ENCODE measurements at places on chromosomes 5 and 9.

- DNase-seq: no peak
Observed at GRCh38 chr5:80409367-80409966, 1.6 kb downstream of the ZFYVE16 start.

GRCh38 chr5:105849701-105850100 is 1821.0 kb downstream of the EFNA5 start:
- DNase-seq: no peak

DNA sequence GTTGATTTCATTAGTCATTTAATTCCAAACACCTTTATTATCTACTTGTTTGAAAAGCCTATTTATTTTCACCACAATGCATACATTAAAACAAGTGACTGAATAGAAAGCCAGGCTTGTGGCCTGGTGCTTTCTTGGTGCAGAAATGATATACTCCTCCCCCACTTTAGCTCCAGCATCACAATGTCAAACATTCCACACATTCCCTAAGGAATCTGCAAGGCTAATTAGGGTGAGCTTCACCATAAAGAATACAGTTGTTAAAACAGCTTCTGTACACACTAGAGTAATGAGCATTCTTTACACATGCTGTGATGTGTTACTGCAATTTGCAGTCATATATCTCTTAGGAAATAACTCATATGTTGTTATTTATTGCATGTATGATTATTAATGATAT is 705.7 kb downstream of the CETN3 start:
- no peak for DNase-seq

DNA sequence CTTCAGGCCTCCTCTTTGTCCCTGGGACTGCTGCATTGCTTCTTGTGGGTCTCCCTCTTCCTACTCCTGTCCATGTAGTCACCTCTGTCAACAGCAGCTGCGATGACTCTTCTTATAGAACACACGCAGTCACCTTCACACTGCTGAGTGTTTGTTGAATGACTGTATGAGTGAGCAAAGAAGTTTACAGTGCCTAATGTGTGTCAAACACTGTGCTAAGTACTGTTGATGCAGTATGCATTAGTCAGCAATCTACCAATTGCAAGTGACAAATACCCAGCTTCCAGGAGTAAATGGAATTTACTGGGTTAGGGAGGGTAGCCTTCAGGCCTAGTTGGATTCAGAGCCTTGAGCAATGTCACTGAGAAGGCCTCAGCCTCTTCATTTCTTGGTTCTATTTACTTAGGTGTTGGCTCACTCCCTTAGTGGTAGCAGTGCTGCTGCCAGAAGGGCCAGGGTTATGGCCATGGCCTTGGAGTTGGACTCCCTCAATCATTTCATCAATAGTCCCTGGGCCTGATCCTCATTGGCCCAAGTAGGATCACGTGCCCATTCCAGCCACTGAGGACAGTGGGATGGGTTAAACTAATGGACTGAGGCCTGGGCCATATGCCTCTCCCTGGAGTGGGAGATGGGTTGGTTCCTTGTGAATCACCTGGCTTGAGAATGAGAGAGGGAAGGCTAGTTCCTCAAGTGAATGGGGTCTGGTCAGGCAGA is 93.5 kb downstream of the RGS3 start:
- no peak for DNase-seq

GRCh38 chr5:79183617-79184016 is 52.3 kb upstream of the JMY start:
- no peak for DNase-seq

DNA sequence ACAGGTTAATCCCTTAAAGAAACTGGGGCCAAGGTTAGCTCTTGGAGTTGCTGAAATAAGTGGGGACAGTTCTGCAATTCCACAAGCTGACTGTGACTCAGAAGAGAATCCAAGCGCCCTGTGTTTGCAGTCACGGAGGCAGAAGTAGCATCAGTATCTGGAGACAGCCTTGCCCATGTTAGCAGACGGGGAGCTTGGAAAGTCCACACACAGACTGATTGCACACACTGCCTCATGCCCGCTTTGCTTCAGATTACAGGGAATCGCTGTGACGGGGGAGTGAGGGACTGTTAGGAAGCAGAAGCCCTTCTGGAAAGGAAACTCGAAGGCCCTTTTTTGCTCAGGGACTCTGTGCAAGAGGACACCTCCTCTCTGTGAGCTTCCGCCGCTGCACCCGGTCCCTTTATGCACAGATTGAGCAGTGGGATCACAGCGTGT is 30.9 kb upstream of the PPP1R26 start:
- no peak for DNase-seq

GRCh38 chr9:96500696-96501632 is 51.0 kb downstream of the HABP4 start:
- no peak for DNase-seq

DNA sequence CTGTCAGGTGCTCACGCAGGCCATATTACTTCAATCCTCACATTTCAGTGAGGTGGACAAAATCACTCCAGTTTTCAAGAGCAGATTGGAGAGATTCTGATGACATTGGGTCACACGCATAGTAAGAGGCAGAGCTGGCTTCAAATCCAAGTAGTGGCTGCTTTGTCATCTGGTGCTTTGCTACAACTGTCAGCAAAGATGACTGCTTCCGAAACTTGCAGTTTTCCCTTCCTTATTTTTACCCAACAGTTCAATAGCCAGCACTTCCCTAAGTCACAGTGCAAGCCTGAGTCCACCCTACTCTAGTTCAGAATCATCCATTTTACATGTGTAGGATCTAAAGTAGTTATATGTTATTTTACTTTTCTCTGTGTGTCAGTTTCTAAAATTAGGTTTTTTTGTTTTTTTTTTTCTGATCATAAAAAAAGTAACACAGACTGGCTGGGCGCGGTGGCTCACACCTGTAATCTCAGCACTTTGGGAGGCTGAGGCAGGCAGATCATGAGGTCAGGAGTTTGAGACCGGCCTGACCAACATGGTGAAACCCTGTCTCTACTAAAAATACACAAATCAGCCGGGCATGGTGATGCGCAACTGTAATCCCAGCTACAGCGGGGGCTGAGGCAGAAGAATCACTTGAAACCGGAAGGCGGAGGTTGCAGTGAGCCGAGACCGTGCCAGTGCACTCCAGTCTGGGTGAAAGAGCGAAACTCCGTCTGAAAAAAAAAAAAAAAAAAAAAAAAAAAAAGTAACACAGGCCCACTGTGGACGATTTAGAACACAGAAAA is 49.6 kb downstream of the ANKDD1B start:
- no peak for DNase-seq

DNA sequence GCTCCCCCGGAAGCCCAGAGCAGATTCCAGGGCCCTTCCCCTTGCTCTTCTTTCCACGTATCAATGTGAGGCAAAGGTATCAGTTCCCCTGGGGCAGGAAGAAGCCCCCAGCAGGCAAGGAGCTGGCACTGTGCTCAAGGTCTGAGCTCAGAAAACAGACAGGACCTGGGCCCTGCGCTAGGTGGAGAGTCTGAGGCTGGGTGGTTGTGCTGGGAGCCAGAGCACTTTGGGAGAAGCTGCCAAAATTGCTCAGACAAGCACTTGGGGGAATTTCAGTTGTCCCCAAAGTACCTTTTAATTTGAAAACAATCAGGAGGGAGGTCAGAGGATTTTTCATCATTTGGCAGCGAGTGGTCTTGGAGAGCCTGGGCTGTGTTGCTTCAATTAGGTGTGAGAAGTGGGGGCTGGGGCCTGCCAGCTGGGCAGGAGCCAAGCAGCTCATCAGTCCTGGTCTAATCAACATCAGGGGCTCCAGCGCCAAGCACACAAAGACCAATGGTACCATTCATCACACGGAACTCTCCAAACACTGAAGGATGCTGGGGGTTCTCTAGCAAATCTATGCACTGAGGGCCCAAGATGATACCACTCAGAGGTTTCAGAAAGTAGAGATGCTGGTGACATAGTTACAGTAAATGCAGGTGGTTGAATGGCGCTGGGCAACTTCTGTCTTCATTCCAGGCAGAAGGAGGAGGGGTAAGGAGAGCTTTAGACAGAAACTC is 176.5 kb downstream of the SNX18 start:
- no peak for DNase-seq

GRCh38 chr5:141512911-141513626 is 24.2 kb downstream of the PCDHGC5 start:
- DNase-seq: no peak

- DNase-seq: no peak
Observed at GRCh38 chr5:87410931-87411330, 1.8 kb downstream of the CCNH start.

DNA sequence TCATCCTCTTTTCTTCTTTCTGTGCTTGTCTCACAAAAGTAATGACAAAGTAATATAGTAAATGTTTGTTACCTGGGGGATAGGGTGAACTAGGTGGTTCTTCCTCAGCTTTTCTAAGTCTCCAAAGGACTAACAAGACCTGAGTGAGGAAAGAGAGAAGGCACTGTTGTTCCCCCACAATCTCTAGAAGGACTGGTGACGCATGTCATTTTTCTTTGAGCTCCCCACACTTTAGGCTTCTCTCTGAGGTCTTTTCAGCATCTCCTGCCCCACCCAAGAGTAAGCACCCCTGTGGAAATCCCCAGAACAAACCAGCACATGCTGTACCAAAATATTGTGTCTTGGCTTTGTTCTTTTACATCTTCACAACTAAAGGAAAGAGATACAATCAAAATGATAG is 2.4 kb upstream of the IL7R start:
- DNase-seq: peak; percentile 45

DNA sequence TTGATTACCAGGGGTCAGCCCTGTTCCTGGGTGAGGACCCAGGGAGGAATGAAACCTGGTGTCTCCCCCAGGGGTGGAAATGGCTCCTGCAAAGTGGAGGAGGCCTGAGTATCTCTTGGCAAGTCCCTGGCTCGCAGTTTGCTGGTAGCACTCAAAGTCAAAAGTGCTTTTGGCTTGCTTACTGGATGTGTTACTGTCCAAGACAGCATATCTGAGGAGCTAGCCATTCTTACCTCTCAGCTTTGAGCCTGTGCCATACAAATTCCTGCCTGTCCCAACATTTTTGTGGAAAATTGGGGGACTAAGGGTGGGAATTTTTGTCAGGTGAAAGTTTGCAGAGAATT is 9.9 kb downstream of the ZNF618 start:
- DNase-seq: no peak

DNA sequence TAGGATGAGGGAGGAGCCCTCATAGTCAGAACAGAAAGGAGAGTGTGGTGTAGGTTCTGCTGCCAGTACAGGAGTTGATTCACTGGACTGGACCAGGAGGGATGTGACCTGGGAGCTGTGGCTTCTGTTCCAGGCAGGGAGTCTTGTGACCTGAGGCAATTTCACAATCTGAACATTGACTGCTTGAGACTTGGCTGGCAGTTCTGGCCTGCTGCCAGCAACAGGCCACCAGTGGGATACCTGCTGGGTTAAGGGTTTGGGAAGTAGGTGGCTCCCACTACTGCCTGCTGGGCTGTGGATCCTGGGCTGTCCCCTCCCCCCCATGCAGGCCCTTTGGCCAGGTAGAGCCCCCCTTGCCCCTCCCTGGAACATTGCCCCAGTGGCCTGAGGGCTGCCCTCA is 268.6 kb upstream of the ARRDC3 start:
- no peak for DNase-seq

- DNase-seq: no peak
Observed at GRCh38 chr5:164090358-164090757, 584.9 kb downstream of the MAT2B start.

- no peak for DNase-seq
Observed at GRCh38 chr9:130537346-130538050, 41.9 kb upstream of the FUBP3 start.
